ENCODE measurements at places on chromosomes 4 and X.

DNA sequence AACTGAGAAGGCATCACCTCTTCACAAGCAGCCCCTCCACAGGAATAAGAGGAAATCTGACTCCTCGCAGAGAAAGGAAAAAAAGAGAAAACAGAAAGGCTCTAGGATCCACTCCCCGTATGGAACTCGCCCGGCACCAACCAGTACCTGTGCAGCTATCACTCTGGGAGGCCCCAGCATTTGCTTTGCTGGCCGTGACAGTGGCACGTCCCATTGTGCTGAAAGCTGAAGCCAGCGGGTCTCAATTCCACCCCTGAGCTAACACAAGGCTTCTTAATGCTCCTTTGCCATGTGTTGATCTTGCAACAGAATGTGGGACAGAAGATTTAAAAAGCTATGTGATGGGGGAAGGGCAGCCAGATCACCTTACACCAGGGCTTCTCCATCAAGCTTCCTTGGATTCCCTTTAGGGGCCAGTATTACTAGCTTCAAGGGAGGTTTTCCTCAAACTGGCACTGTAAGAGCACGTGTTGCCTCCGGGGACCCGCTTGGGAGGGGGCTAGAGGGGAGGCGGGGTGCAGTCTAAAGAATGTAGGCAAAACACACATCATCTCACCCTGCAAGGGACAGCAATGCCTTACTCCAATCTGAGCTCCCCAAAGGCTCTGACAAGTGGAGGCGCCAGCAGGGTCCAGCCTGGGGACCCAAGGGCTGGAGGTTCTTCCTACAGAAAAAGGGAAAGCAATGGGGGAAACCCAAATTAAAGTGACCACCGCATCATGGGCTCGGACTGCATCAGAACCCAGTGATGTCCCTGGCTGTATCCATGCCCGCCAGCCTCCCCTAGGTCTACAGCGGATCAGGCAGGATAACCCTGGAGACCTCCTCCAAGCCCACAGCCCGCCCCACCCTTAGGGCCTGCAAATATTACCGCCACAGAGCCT, 1.2 kb downstream of the USP46 start:
- no peak for DNase-seq

GRCh38 chrX:155216940-155217440, 730 bp downstream of the VBP1 start:
- DNase-seq = no peak

- DNase-seq = no peak
Observed at GRCh38 chr4:53852343-53852742, 212.1 kb downstream of the CHIC2 start.

DNA sequence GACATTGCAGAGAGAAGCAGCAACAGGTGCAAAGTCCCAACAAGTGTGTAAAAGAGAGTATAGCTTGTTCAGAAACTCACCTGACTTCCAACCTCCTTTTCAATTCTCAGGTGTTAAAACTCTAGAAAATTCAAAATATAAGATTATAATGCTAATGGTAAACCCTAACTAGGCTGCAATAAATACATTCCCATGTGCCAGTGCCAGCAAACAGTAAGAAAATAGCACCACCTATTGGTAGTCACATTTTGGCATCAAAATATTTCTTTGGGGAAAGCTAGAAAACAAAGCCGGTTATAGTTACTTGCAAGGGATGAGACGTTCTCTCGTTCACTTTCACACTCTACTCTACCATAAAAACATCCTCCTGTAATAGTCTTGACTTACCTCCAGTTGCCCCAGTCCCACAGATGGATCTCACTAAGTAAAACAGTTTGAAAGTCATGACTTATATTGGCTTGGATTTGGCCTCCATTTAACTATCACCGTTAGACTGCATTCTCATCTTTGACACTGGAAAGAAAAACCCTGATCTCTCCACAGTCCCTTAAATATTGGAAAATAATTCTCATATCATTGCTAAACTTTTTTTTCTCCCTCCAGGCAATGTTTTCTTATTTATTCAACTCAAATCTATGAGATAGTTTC, 9.6 kb downstream of the BMP3 start:
- peak; percentile 33 for DNase-seq

DNA sequence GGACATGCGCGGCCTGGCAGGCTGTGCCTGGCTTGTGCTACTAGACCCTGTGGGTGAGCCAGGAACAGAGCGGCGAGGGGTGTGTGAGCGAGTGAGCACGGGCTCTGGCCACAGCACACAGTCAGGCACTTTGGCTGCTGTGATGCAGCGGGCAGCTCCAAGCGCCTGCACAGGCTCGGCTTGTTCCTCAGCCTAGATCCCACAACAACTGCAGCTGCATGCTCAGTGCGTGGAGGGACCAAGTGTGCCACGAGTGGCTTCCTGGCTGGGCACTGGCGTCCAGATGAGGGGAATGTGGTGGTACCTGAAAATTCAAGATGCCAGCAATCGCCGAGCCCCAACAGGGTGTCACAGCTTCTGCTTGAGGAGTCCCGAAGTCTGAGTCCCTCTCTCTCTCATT, 1056.6 kb downstream of the RAPGEF2 start:
- no peak for DNase-seq

DNA sequence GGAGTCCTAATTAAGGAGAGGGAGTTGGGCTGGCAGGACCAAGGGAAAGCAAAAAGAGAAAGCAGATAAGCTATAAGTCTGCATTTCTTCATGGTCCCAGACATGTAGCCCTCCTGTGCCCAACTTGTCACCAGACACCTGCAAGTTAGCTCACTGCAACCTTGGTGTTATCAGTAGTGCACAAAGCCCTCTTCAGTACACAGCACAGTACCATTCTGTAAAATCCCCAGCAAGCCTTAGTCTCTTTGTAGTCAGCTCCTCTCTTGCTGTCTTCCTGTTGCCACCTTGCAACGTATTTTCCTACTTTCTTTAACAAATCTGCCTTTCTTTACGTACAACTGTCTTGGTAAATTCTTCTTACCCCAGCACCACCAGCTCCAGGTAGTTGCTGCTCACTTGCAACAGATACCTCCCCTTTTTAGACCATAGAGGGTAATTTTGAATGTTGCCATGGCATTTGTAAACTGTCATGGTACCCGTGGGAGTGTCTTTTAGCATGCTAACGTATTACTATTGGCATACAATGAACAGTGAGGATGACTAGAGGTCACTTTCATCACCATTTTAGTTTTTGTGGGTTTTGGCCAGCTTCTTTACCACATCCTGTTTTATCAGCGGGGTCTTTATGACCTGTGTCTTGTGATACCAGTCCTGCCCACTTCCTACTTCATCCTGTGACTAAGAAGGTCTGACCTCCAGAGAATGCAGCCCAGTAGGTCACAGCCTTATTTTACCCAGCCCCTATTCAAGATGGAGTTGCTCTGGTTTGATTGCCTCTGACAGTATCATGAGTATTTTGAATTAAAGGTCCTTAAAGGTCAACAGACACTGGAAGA, 28.3 kb upstream of the AP1S2 start:
- no peak for DNase-seq

DNA sequence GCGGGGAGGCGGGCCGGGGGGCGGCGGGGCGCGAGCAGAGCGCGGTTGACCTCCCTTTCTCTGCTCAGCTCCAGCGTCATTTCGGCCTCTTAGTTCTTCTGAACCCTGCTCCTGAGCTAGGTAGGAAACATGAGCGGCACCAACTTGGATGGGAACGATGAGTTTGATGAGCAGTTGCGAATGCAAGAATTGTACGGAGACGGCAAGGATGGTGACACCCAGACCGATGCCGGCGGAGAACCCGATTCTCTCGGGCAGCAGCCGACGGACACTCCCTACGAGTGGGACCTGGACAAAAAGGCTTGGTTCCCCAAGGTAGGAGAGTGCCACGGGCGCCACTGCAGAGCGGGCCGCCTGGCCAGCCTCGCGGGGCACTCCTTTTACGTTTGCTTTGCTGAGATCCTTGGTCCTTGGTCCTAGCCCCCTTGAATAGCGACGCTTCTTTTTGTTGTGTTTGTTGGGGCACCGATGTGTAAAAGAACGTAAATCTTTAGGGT, at the start of gene HTATSF1:
HTATSF1 (plus strand) TSS at position 37 of the 497 bp plus-strand sequence; CDS start at position 130, 93 bp downstream.
- DNase-seq = no peak

- no peak for DNase-seq
Observed at GRCh38 chr4:169437299-169438047, 166.7 kb upstream of the SH3RF1 start.

DNA sequence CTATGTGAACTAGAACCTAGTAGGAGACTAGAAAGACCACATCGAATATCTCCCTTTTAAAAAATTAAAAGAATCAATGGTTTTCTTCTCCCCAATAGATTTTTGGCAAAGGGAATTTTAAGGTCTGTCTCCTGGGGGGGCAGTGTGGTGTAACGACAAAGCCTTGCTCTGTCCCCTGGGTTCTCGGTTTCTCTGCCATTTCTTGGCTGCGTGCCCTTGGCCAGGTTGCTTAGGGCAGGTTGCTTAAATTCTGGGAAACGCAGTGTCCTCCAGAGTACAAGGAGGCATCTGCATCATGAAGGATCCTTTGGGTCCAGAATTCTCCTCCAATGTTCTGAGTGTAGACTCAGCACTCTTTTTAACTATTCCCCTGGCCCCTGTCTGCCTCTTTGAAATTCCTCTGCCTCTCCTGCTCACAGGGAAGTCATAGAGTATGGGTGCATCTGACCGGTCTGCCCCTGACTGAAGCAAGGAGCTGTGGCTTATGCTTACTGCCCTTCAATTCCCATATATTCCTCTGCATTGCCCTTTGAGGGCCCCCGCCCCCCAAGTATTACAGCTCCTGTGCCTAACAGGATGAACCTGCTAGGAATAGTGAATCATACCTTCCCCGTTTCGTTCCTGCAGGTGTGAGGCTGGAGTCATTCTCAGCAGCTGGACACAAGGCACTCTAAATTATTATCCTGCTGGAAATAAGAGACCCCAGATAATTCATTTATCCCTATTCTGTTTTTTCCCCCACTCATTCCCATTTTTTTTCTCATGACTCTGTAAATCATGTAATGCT, 2.2 kb downstream of the KIT start:
- no peak for DNase-seq

DNA sequence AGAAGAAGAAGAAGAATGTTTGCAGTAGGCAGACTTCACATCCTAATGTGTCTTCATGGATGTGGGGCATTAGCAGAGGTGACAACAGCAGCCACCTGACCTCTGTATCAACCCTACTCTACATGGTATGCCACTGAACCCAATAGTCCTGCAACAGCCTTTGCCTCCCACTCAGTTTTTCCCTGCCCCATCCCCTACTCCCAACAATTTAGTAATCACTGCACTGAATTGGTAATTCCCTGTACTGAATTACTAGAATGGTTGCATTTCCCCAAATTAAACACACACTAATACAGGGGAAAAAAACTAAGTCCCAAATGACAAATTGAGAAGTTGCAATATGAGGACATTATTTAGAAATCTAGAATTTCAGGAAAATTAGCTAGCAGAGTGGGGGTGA, 31.4 kb upstream of the FAM241A start:
- no peak for DNase-seq

DNA sequence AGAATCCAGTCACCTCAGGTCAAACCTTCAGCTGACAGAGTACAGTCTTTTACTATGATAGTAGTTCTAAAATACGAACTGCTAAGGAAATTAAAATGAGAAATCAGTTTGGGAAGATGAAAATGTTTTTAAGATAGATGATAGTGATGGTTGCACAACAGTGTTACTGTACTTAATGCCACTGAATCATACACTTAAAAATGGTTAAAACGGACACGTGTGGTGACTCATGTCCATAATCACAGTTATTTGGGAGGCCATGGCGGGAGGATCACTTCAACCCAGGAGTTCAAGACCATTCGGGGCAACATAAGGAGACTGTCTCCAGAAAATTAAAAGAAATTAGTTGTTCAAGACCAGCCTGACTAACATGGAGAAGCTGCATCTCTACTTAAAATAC, 41.4 kb downstream of the ABHD18 start:
- DNase-seq = no peak

- no peak for DNase-seq
Observed at GRCh38 chr4:90888571-90888970, 761.4 kb downstream of the CCSER1 start.

GRCh38 chrX:56783450-56783831, 54.4 kb downstream of the NBDY start:
- DNase-seq = peak; percentile 68

GRCh38 chr4:82136161-82136801, 237.5 kb downstream of the HNRNPD start:
- peak; percentile 14 for DNase-seq

- no peak for DNase-seq
Observed at GRCh38 chr4:6452116-6452896, 20.1 kb downstream of the PPP2R2C start.

- no peak for DNase-seq
Observed at GRCh38 chr4:154720123-154720522, 23.7 kb upstream of the LRAT start.

All from naive B cell (primary cell).